ENCODE measurements at places on chromosomes 3 and 15. TPM values are rescaled to one million over a fixed set of nuclear protein-coding genes. Genes with fewer than 3 reads are reported as not detected.

UPK1B gene
- total RNA-seq, result not detected

ATP10A gene
- 14.1 TPM for total RNA-seq

KLF13 gene
- 14.2 TPM for total RNA-seq

ARGFX gene
- total RNA-seq, result not detected

SERPINI1 gene
- 0.14 TPM for total RNA-seq

FAM227B gene
- 0.12 TPM for total RNA-seq

GPR62 gene
- total RNA-seq, result not detected

NPHP3 gene
- 26.3 TPM for total RNA-seq

SLC28A2 gene
- not detected for total RNA-seq

PYGO1 gene
- total RNA-seq, result 15.3 TPM

GRCh38 chr3:128714887-128715491 is 11.0 kb upstream of the RAB7A start:
- DNase-seq, result no peak

DNA sequence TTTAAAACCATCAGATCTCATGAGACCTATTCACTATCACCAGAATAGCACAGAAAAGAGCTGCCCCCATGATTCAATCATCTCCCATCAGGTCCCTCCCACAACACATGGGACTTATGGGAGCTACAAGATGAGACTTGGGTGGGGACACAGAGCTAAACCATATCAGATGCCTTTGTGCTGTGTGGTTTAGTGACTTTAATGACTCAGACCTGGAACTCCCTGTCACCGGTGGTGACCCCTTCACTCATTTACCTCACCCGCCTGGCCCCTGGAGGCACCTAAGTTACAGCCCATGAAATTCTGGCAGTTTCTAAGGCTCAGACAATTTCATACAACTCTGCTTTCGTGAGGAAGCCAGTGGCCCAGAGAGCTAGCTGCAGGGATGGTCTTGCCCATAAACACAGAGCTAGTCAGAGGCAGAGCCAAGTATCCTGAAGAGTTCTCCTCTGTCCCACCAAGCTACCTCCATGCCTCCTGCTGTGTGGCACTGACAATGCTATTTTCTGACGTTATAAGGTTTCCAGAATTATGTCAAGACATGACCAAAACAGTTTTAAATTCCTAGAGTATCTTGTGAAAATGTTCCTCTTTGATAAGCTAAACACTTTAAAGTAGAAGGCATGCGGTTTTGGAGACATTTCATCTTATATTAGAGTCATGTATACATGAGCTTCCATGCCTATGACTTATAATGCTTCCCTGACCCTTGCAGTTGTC is 231.1 kb upstream of the IL12A start:
- DNase-seq, result no peak

DNA sequence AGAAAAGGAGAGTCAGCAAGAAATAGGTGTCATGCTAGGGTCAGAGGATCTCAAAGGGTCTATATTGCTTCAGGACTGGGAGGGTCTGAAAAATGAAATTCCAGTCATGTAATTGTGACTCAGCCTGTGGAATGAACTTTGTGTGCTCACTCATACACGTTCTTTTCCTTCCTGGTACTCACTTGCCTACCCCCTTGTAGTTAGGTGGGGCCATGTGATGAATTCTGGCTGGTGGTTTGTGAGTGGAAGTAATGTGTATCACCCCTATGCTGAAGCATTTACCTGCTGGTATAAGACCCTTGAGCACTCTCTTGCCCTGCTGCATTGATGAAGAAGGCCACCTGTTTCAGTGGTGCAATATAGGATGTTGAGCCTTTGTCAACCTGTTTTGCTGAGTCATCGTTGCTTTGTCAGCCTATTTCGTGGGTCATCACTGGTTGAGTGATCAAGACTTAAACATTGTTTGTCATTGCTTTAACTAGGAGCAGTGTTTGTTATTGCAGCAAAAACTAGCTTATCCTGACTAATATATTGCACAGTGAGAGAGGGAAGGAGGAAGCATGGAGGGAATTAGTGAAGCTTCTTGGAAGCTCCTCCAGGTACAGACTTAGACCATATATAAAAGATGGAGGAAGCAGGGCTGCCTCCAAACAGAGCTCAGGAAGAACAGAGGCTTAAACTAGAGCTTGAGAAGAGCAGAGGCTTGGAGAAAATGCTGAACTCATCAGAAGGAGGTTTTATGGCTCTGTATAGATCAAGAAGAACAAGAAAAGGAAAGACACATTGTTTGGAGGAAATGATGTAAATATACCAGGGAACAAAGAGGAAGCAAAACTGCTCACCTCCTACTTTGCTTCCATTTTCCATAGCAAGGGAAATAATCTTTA is 28.9 kb downstream of the TLNRD1 start:
- no peak for DNase-seq

GRCh38 chr3:159634483-159634882 is 354.2 kb upstream of the IL12A start:
- DNase-seq, result no peak

DNA sequence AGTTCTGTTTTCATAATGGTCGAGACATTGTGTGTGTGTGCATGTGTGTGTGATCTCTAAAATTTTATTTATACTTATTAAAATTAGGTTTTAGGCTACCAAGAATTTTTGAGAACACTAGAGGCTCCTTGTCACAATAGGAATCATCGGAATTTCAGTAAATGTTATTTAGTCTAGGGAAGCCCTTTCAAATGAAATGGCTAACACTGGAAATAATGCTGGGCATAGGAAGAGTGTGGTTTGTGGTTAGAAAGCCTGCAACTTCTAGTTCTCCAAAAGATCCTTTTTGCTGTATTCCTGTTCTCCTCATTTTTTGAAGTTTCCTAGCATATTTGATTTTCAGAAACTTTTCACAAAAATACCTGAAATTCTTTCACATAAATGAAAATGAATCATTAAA is 92.5 kb upstream of the MBNL1 start:
- no peak for DNase-seq

DNA sequence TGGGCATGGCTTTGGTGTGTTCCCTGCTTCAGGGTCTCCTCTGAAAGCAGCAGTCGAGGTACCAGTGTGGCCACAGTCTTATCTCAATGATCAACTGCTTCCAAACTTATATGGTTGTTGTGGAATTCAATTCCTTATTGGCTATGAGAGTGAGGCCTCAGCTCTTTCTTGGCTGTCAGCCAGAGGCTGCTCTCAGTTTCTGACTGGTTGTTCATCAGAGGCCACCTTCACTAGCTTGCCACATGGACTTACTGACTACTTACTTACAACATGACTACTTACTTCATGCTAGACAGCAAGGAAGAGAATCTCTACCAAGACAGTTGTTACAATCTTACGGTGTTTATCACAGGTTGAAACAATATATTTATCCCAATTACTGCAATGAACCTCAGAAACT is 789.2 kb downstream of the DIPK2A start:
- no peak for DNase-seq

DNA sequence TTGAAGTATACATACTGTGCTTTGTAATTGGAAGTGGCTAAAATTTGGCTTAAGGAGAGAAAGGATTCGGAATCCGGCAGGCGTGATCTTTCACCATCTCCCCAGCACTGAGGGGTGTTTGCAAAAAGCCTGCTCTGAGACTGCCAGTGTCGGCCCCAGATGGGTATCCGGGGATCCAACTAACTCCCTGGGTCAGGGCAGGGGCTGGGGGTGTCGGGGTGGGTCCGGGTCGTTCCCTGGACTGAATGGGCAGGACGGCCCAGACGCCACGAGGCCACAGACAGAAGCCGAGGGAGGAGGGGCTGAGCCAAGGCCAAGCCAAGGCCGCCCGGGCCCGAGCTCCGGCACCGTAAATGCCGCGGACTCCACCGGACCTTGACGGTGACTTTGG is 349 bp downstream of the PPIB start:
- no peak for DNase-seq

DNA sequence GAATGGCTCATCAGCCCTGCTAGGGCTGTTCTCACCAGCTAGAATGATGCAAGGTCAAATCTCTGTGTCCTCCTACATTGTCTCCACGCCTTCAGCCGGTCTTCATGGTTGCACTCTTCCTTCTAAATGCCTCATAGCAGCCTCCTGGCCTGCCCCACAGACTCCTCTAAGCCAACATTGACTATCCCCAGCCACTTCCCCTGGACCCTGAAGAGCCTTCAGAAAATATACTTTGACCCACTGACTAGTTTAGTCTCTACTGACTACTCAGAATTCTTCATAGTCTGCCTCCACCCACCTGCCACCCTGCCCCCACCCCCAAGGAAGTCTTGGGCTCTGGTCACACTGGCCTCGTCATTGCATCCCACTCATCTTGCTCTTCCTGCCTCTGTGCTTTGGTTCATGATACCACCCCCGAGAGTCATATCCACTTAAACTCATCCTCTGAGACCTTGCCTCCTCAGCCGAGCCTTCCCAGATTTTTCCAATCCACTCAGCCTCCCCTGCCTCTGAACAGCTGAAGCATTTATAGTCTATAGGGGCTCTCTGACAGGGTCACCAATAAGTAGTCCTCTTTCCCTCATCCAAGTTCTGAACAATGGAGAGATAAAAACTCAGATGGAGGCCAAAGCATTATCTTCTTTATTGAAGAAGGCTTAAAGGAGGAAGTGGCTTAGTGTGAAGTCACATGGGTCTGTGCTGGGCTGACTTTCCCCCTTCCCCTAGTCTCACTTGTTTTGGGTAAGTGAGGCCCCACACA is 9.5 kb upstream of the DOCK3 start:
- DNase-seq, result no peak

DNA sequence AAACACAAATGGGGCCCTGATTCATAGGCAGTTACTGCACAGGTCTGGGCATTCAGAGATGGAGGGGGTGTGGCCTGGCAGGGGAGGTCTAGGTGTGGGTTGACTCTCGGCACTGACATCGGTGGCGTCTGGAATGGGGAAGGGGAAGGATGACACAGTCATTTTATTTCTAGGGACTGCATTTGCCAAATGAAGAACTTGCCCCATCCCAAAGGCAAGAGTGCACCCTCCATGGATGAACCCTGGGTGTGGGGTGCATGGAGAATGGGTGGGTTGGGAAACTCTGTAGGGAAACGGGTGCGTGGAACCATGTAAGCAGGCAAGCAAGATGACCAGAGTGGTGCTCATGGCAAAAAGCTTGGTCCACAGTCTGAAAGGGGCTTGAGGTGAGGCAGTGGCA is 24.5 kb downstream of the SLC6A20 start:
- no peak for DNase-seq

DNA sequence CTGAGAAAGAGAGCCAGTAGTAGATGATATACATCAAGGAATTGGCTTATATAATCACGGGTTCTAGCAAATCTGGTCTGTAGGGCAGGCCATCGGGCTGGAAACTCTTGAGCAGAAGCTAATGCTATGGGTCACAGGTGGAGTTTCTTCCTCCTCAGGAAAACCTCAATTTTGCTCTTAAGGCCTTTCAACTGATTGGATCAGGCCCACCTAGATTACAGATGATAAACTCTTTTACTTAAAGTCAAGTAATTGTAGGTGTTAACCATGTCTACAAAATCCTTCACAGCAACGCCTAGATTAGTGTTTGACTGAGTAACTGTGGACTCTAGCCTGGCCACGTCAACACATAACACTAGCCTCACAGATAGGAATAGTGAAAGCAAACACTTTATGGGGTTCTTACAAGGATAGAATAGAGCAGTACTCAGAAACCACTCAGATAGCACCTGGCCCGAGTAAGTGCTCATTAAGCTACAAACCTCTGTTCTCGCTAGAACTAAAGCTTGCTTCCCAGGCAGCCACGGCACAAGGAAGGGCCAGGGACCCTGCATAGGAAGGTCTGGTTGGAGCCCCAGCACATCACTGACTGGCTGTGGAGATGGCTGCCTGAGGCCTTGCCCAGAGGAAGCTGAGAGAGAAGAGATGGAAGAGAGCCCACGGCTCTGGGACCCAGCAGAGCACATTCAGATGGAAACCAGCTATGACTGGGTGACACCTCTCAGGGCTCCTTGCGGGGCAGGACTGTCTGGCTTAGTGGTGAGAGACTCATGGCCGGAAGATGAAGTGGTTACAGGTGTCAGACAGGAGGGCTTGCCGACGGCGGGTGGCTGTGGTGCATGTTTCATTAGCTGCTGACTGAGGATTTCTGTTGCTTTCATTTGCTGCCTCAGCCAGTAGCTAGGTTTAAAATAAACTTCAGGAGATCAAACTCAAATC is 202.5 kb upstream of the TLE3 start:
- no peak for DNase-seq

GRCh38 chr3:122004107-122004506 is 17.9 kb downstream of the ILDR1 start:
- no peak for DNase-seq

DNA sequence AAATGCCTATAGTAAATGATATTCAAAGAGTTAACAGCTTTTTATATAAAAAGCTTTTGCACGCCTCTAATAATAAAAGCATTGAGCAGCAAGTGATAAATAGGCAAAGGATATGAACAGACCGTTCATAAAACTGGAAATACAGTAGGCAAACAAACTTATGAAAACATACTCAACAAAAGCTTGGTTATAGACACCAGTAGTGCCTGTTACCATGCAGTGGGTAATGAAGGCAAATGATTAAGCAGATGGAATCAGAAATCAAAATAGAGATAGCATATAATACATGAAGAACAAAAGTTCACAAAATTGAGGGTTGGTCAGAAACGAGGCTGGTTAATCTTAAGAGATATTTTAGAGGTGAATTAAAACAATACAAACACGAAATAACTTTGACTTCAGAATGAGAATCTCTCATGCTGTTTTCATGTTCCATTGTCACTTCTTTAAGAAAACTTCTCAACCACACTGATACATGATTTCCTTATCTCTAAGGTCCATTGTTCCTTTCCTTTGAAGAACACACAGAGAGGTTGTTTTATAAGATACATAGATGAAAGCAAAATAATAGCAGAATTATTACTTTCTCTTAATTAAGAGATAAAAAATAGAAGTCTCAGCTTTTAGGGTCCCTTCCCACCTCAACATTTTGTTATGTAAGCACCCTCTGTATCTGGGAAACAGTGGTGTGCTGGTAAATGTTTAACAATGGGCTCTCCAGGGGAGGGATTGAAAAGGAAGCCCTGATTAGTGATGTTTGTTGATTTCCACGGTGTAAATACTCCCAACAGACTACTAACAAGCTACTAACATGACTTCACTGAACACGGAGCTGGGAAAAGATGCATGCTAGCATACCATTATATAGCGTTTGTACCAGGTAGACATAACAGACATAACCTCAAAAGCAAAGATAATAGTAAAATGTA is 12.6 kb downstream of the RASGRP1 start:
- peak; percentile 30 for DNase-seq

- DNase-seq, result no peak
Measured at GRCh38 chr3:6521369-6522113, 339.4 kb upstream of the GRM7 start.

GRCh38 chr15:77497110-77497737 is 76.5 kb downstream of the HMG20A start:
- DNase-seq, result peak; percentile 98

- no peak for DNase-seq
Measured at GRCh38 chr3:70557976-70558375, 245.5 kb upstream of the MDFIC2 start.

GRCh38 chr15:59887211-59887610 is 116.9 kb upstream of the FOXB1 start:
- no peak for DNase-seq

DNA sequence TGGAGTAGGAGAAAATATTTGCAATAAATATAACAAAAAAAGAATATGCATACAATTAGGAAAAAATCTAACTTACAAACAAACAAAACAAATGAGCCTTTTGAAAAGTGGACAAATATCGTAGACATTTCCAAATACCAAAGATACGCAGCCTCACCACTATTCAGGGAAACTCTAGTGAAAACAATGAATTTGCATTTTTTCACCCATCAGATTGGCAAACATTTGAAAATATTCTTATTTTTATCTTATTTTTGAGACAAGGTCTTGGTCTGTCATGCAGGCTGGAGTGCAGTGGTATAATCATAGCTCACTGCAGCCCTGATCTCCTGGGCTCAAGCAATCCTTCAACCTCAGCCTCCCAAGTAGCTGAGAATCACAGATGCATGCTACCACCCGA is 15.5 kb downstream of the AP3S2 start:
- no peak for DNase-seq

Data from G401 (cell line).